GM04504 (cell line): ENCODE measurements at places on chromosomes 7 and 10.
A peak's percentile ranks its signal among the peaks of the same experiment; 100 is the strongest.

DNA sequence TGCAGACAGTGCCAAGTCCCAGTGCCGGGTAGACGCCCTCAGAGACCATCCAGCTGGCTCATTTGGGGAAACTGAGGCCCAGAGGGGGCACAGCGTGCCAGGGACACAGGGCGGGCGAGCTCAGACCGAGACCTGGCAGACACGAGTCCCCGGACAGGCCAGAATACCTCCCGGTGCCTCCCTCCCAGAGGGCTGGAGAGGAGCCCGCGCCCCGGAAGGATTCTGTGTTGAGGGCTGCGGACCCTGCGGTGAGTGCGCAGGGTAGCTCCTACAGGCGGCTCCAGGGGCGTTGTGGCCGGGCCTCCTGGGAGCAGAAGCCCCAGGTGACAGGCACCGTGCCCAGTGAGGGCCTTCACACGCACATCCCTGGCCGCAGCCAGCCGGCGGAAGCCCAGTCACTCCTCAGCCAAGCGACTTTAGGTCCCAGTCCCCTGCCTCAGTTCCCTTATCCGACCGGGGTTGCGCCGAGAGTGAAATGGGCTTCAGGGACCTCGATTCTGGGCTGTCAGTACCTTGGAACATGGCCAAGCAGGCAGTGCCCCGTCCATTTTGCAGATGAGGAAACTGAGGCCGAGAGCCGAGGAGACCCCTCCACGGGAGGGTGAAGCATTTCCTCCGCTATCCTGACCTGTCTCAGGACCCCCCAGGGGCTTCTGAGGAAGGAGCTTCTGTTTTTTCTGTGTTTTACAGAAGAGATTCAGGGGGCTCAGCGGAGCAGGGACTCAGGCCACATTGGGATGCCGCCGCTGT, 73.6 kb downstream of the ELFN1 start:
- no peak for DNase-seq

DNA sequence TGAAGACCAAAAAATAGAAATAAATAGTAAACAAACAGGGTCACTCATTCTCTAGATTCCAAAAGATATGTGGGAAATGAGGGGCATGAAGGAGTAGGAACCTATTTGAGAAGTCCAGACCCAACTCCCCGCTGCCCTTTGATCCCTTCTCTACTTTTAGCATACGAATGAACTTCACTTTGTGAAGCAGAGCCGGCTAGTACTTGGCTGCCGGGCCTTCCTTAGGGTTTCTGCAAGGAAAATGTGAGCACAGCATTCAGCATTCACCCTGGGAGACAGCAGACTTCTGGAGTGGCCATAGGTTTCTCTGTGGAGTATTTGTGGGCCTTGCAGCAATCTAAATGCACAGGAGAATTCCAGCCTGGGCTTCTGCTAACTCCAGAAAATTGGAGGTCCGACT, 76.3 kb upstream of the PRKAR2B start:
- no peak for DNase-seq

GRCh38 chr7:151657173-151657572, 137.5 kb upstream of the RHEB start:
- no peak for DNase-seq

- DNase-seq, result no peak
These were observed 1.0 kb upstream of the PRKAR2B start for GRCh38 chr7:107043491-107043890.

DNA sequence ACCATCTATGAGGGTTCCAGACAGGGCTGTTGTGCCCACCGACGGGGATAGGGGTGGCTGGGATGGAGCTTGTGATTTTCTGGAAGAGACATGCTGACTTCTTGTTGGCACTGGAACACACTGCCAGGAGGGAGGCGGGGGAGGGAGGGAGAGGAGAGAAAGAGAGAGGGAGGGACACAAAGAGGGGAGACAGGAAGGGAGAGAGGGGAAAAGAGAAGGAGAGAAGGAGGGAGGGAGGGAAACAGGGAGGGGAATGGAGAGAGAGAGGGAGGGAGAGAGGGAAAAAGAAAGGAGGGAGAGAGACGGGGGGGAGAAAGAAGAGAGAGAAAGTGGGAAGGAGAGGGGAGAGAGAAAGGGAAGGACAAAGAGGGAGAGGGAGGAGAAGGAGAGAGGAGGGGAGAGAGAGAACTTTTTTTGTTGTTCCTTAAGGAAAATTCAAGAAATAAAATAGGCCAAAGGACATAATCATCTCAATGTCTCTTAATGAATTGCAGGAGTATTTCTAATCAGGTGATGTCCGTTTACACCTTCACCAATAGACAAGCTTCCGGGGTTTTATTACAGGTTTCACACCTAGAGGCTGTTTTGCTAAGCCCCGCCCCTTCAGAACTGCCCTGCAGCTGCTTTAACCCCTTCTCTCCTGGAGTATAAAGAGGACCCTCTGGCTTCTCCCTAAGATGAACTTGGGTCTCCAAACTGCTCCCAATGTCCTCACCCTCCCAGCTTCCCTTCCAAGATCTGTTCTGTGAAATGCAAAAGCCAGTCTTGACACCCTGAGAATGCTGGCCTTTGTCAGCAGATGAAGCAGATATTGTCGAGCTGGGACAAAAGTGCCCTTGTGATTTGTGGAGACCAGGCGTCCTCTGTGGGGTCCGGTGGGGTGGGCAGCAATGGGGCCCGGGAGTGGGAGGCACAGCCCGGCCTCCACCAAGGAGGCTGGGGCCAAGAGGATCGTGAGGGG, 82.0 kb upstream of the GTF2IRD1 start:
- DNase-seq, result no peak

GRCh38 chr7:38273286-38273995, at the start of gene TARP:
TSS of gene TARP (minus strand) at chr7:38273636.
- no peak for DNase-seq

DNA sequence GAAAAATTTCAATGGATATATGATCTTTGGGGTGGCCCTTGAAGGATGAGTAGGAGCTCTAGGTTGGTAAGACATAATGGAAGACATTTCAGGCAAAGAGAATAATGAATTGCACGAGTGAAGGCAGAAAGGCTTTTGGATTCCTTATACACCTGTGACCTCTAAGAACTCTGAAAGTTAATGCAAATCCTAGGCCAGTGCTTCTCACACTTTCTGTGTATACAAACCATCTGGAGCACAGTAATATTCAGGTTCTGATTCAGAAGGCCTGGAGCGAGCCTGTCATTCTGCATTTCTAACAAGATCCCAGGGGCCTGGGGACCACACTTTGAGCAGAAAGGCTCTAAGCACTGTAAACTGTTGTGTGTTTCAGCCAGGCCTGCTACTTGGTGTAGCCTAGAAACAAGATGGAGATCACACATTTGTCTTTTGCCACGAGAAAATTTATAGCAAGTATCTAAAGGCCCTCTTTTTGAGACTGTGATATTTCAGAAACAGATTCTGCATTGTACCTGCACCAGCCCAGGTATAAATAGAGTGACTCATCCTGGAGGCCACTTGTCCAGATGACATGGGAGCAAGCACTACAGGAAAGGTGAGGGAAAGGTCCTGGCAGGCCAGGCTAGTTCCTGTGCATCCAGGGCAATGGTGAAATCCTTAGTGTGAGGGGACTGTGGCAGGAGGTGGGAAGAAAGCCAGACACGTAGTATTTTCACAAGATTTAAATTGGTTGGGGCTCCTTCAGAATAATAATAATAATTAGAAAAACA, 24.4 kb downstream of the MRPS33 start:
- no peak for DNase-seq

DNA sequence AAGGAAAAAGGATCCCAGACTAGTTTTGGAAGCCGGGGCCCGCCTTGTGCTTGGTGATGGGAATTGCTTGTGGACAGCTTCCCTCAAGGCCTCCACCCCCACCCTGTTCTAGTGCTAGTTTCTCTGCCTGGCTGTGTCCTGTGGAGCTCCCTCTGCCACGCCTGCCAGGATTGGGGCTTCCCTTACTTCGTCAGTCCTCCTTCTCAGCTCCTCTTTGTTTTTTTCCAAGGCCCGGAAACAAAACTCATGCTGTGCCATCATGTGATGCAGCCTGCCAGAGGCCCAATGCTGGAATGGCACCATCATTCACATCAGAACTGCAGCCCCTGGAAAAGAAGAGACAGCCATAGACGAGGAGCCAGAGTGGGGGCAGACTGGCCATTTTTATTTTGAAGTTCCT, 11.2 kb downstream of the YKT6 start:
- DNase-seq, result no peak

DNA sequence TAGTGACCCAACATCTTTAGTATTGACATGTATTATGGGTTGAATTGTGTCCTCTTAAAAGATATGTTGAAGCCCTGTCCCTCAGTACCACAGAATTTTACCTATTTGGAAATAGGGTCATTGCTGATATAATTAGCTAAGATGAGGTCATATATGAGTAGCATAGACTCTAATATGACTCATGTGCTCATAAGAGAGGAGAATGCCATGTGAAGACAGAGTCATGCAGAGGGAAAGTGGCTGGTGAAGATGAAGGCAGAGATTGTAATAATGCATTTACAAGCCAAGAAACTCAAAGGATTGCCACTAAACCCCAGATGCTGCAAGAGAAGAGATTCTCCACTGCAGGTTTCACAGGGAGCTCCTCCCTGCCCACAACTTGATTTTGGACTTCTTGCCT, 496.4 kb downstream of the KIF20B start:
- DNase-seq, result peak; percentile 11

DNA sequence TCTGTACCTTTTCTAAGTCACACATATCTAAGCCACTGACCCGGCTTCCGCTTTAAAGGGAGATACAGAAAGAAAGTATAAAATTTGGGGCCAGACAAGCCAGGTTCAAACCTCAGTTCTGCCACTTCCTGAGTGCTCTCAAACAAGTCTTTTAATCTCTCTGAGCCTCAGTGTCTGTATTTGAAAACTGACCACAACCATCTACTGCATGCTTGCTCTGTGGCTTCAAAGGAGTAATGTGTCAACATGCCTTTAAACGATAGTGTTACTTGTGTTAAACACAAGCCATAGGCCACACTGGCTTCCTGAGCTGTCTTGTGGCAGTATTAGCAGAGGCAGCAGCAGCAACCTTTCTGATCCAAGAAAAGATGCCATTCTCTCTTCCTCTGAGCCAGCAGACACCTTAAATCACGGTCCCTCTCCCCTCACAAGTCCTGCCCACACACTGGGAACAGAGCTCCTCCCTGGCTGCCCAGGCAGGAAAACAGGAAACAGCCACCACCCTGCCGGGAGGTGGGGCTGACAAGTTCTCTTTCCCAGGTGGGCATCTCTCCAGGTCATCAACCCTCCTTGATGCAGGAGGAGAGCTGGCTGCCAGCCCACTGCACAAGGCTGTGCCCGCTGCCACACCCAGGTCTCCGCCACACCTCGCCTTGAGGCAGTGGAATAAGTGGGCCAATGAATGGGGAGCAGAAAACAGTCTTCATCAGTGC, 10.7 kb downstream of the HIP1 start:
- DNase-seq, result no peak

- DNase-seq, result no peak
These were observed 73.4 kb upstream of the ZNF722 start for GRCh38 chr7:63925262-63925625.

DNA sequence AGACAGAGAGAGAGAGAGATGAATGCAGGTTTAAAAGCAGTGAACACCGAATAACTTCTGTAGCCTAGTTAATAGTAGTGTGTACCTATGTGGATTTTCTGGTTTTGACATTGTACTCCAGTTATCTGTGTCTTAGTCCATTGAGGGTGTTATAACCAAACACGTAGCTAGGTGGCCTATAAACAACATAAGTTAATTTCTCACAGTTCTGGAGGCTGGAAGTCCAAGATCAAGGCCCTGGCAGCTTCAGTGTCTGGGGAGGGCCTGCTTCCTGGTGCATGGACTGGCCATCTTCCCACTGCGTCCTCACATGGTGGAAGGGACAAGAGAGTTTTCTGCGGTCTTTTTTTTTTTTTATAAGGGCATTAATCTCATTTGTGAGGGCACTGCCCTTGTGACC, 23.5 kb downstream of the AOC1 start:
- DNase-seq, result no peak

DNA sequence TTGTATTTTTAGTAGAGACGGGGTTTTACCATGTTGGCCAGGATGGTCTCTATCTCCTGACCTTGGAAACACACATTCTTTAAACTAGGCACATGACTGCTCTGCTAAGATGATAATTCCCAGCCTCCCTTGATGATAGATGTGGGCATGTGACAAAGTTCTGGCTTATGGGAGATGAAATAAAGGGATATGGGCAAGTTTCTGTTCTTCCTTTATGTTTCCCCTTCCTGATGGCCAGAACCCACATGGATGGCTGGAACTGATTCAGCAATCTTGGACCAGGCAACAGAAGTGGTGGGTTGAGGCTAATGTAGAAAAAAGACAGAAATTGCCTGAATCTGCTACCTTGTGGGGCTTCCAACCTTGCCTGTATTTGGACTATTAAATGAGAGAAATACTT, 60.7 kb upstream of the NRP1 start:
- no peak for DNase-seq

DNA sequence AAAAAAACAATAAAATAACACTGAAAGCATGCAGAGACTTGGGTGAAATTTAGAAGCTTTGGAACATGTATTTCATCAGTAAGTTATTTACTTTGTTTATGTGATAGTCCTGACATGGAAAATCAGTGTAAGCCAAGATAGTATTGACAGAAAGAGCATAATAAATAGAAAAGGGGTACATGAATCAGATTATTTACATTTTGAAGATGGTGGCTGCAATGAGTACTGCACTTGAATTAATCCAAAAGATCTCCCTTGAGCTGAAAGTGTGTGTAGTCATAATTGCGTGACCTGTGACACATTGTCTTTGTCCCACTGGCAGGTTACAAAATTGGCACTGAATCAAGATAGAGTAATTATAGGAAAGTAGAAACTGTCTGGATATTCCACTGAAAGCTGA, 562.9 kb downstream of the GFRA1 start:
- no peak for DNase-seq

DNA sequence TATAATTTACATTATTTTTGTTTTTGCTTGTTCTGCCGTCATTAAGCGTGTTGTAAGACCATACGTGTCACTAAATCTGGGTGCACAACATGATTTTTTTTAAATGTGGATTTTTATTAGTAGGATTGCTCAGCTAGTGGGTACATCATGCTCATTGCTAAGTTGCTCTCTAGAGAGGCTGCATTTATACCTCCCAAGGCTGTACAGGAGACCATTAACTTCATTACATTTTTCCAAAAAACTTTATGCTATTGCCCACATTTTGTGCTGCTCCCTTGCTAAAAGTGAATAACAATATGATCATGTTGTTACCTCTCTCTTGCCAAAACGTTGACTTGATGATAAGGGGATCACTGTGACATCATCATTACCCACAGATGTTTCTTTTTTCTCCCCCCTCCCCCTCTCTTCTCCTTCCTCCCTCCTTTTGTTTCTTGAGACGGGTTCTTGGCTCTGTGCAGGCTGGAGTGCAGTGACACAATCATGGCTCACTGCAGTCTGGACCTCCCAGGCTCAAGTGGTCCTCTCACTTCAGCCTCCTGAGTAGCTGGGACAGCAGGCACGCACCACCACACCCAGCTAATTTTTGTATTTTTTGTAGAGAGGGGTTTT, 65.1 kb downstream of the BMPR1A start:
- no peak for DNase-seq

DNA sequence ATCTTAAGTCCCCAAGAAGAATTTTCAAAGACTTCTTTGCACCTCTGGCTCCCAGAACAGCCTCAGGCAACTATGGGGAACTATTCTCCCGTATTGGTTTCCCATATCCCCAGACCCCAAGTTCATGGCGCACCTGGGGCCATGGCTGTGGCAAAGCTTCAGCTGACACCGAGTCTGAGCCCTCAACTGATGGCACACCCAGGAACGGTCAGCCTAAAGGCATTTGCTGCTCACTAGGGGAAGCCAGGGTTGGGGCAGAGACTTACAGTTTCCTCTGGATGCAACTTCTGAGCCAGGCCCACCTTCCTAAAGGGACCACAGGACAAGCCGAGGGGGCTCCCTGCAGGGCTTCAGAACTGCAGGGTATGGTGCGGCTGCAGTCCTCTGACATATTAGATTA, 13.7 kb upstream of the CPA1 start:
- DNase-seq, result no peak

- no peak for DNase-seq
These were observed 13.7 kb upstream of the SRPK2 start for GRCh38 chr7:105402221-105403095.
